ENCODE measurements at places on chromosomes 16 and 17.

- H3K27ac ChIP-seq = no peak overlapping the region
- H3K27me3 ChIP-seq = peaks cover 59% of the 10 kb centered on the region
- H3K4me3 ChIP-seq = peak overlapping the region; percentile 83
Observed at GRCh38 chr17:9021992-9022572, 772 bp downstream of the NTN1 start.

DNA sequence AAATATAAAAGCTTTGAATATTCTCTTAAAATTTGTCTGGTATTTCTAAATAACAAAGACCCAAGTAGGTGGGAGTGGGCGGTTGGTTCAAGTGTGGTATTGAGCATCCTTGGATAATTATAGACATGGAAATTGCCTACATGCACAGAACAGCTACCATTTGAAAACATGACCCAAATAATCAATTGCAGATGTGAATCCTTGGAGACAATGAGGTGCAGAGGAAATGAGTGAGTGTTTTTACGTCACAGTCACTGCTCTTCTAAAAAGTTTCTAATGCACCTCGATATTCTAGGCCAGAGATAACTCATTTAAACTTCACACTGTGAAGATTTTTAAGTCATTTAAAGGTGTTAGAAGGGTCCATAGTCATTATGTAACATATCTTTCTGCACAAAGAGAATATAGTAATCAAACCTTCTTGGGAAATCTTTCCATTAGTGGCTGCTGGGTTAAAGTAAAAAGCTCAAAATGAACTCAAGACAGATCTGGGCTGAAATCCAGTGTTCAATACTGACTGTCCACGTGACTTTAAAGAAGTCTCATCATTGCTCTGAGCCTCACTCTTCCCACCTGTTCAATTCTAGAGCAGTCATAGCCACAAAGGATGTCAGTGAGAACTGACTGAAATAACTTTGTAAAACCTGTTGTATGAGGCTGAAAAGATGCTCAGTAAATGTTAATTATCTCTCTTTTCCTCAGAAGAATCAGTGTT is 144.5 kb downstream of the CDH11 start:
- H3K4me1 ChIP-seq = no peaks in the 10 kb centered on the region
- H3K27ac ChIP-seq = no peak overlapping the region
- no peaks in the 10 kb centered on the region for H3K27me3 ChIP-seq
- DNase-seq = no peak

DNA sequence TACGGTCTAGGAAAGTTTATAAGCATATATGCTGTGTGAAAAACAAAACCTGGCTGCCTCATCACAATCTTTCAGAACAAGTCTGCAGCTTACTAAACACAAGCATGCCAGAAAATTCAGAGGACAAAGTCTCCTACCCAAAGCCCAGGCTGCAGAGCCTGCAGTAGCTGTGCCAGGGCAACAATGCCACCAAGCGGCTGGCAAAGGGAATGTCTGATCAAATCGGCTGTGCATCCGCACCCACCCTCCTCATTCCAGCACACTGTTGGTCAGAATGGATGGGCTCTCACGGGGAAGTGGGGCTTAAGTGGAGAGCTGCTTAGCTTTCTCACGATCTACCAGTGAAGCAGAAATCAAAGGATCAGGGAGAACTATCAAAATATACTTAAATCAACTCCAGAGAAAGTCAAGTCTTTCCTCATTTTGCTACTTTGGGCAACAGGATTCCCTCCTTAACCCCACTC is 73.5 kb downstream of the CYTH1 start:
- H3K27ac ChIP-seq = peak overlapping the region; percentile 78
- H3K27me3 ChIP-seq = no peaks in the 10 kb centered on the region
- peaks cover 61% of the 10 kb centered on the region for H3K4me1 ChIP-seq
- peak overlapping the region; percentile 8 for H3K4me3 ChIP-seq
- DNase-seq = peak; percentile 64

GRCh38 chr16:57036315-57036714 is 47.0 kb downstream of the NLRC5 start:
- peak overlapping the region; percentile 75 for H3K27ac ChIP-seq
- H3K36me3 ChIP-seq = peaks cover 54% of the 10 kb centered on the region

Measured in activated naive CD8-positive, alpha-beta T cell treated with anti-CD3 and anti-CD28 coated beads, Interleukin-2, amount 50 U/mL, for 24 hours (primary cell).